ENCODE measurements at places on chromosomes 5 and 9.

- no peaks in the 10 kb centered on the region for H3K36me3 ChIP-seq
- no peak for DNase-seq
- peaks cover 54% of the 10 kb centered on the region for H3K4me1 ChIP-seq
- H3K27ac ChIP-seq = no peak within 1 kb of the TSS
These were observed at the start of gene PDLIM4 for GRCh38 chr5:132257131-132258101. Gene PDLIM4, plus strand, starts transcription at chr5:132257696. Its CDS starts 39 bp downstream, at chr5:132257735.

DNA sequence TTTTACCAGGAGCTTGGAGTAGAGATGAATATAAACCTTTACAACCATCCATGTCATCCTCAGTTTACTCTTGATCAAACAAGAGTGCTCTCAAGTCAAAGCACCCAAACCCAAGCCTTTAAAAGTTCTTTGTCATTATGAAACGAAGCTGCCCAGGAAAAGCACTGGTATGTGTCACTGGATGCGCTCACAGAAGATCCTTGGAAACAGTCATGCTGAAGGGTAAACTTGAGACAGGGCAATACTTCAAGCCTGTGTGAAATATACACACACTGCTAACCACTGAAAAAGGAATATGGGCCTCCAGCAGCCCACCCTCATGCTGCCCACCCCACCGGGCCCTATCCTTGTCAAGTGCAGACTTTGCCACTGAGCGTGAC, 84.5 kb downstream of the PRRT1B start:
- no peak overlapping the region for H3K4me3 ChIP-seq
- no peaks in the 10 kb centered on the region for H3K36me3 ChIP-seq
- H3K27ac ChIP-seq = no peak overlapping the region
- H3K4me1 ChIP-seq = peaks cover 3% of the 10 kb centered on the region
- no peak for DNase-seq

GRCh38 chr9:35811381-35812024, 559 bp downstream of the SPAG8 start:
- no peaks in the 10 kb centered on the region for H3K36me3 ChIP-seq
- H3K27ac ChIP-seq = no peak overlapping the region
- no peaks in the 10 kb centered on the region for H3K27me3 ChIP-seq

DNA sequence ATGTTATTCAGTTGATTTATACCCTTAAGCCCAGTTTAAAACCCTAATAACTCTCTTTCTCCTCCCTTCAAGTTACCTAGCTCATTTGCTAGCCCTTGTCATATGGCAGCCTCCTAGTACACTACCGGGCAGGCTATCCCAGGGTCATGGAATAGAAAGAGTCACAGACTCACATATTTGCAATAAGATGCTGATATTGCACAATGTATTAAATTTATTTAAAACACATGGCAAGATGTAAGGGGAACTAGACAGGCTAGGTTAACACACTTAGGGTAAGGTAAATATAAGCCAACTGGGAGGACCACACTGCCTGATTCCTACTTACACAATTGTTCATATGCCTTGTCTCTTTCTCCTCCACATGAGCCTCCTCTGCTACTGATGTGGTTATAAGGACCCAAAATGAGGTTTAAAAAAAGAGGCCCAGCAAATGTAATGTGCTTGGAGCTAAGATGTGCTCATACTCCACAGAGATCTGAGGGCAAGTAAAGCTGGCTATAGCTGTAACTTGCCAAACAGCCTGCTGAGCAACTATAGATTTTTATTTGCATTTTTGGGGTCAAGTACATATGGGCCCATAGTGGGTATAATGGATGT, 130.0 kb downstream of the ENC1 start:
- no peak overlapping the region for H3K4me3 ChIP-seq
- H3K27me3 ChIP-seq = no peaks in the 10 kb centered on the region
- H3K36me3 ChIP-seq = no peaks in the 10 kb centered on the region
- no peaks in the 10 kb centered on the region for H3K4me1 ChIP-seq
- no peak for DNase-seq

DNA sequence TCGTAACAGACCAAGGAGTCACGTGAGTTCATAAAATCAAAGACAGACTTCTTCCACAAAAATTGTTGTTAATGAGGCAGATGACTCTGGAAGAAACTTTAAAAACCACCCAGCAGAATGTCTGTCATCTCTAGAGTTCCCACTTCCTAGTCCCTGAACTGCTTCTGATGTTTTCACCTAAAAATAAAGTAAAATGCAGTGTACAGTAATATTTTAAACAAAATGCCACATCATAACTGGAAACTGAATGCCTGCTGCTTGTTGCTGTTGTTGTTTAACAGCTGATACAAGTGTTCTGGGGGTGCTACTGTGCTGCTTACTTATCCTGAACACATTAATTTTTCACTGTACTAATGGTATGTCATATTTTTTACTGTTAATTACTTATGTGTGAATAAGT, 577.2 kb downstream of the MTRR start:
- no peak overlapping the region for H3K4me3 ChIP-seq
- no peak overlapping the region for H3K27ac ChIP-seq
- H3K36me3 ChIP-seq = no peaks in the 10 kb centered on the region
- H3K4me1 ChIP-seq = no peaks in the 10 kb centered on the region
- DNase-seq = no peak
- H3K27me3 ChIP-seq = no peaks in the 10 kb centered on the region

DNA sequence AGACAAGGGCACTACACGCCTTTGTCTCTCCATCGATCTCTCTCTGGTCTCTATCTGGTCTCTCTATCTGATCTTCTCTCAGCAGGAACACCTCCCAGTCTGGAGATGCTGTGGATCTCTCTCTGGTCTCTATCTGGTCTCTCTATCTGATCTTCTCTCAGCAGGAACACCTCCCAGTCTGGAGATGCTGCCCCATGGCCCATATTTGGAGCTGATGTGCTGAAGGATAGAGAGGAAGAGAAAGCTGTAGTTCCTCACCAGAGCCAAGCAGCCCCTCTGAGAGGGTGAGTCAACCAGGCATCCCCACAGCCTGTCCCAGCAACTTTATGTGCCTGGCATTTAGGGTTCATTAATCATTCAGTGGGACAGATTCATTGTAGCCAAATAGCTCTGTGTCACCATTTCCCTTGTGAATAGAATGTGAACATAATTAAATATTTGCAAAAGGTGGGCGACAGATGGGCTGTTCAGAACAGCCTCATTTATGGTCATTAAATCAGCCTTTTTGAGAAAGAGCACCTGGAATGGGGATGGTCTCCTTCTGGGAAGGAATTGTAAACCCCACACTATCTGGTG, 189.3 kb upstream of the MAST4 start:
- no peaks in the 10 kb centered on the region for H3K4me1 ChIP-seq
- H3K36me3 ChIP-seq = no peaks in the 10 kb centered on the region
- no peak overlapping the region for H3K4me3 ChIP-seq
- no peak for DNase-seq

- no peak overlapping the region for H3K4me3 ChIP-seq
- H3K4me1 ChIP-seq = no peaks in the 10 kb centered on the region
- no peak overlapping the region for H3K27ac ChIP-seq
- no peaks in the 10 kb centered on the region for H3K36me3 ChIP-seq
These were observed 7.9 kb downstream of the IGIP start for GRCh38 chr5:140133514-140134167.

DNA sequence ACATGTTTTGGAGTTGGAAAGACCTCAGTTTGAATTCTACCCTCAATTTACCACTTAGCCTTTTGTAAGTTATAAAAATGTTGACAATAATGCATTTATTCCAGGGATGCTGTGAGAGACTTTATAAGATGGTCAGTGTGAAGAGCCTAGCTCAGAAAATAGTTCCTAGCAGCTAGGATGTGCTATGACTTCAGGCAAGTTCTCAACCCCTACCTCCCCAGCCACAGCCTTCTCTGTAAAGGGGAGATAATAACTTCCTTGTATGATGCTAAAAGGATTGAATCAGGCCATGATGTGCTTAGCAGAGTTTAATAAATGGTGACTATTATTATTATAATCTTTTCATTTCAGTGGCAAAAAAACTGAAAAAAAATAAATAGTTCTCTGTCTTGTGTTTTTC, 77.6 kb downstream of the ALDH1A1 start:
- no peaks in the 10 kb centered on the region for H3K27me3 ChIP-seq
- no peak overlapping the region for H3K4me3 ChIP-seq
- H3K36me3 ChIP-seq = no peaks in the 10 kb centered on the region
- no peak overlapping the region for H3K27ac ChIP-seq
- H3K4me1 ChIP-seq = no peaks in the 10 kb centered on the region

DNA sequence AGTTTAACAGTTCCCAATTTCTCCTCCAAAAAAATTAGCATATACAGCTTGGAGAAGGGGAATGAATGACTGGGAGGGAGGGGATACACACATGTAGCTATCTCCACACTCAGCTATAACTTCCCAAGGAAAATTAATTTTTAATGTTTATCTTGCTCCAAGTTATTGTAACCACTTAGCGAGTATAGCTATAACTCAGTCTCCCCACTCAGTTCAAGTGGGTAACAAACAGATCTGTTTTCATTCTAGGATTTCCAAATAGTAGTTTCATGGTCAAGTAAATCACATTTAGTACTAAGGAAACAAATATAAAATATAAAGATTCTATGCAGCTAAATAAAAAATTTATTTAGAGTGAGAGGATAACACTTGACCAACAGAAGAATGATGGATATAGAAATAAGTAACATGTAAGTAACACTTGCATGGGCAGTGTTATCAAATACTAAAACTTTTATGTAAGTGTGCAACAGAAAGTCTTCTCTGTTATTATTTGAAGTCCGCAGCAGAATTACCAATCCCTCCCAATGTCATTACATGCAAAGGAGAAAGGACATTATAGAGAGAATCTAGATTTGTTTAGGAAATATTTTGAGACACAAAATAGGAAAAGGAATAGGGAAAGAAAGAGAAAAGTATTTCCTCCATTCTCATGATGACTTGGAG, 10.2 kb upstream of the NFIB start:
- H3K4me3 ChIP-seq = no peak overlapping the region
- DNase-seq = no peak
- H3K27me3 ChIP-seq = no peaks in the 10 kb centered on the region
- H3K36me3 ChIP-seq = no peaks in the 10 kb centered on the region
- H3K4me1 ChIP-seq = no peaks in the 10 kb centered on the region

DNA sequence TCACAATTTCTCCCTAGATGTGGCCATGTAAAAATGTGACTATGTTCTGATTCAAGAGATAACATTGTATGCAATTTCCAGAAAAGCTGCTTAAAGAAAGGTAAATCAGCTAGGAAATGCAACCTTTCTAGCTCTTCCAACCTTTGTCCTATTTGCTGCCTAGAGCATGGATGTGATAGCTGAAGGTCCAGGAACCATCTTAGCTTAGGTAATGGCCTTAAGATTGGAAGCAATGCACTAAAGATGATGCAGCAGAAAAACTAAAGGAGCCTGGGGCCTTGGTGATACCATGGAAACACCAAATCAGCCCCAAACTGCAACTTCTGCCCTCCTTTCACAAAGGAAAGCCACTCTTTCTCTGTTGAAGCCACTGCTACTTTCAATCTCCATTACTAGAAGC, 27.0 kb downstream of the CPLANE1 start:
- no peaks in the 10 kb centered on the region for H3K27me3 ChIP-seq
- H3K4me3 ChIP-seq = no peak overlapping the region
- no peak for DNase-seq

GRCh38 chr9:95980262-95981125, 105.0 kb downstream of the ERCC6L2 start:
- H3K4me1 ChIP-seq = no peaks in the 10 kb centered on the region
- DNase-seq = no peak
- no peak overlapping the region for H3K4me3 ChIP-seq
- no peak overlapping the region for H3K27ac ChIP-seq
- H3K36me3 ChIP-seq = no peaks in the 10 kb centered on the region
- no peaks in the 10 kb centered on the region for H3K27me3 ChIP-seq

DNA sequence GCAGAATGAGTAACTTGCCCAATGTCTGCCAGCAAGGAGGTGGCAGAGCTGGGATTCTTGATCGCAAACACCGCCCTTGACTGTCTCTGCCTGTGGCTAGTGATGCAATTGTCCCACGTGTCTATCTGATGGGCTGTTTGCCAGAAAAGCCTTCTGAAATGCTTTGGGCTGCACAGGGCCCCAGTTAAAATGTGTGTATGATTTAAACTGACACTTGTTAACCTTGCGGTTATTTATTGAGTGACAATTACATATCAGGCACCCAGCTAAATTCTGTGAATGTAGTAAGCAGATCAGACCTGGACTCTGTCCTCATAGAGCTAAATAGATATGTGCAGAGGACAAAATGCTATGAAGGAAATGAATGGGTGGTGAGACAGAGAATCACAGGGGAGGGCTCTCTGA, 11.6 kb upstream of the IL12B start:
- H3K4me1 ChIP-seq = peaks cover 49% of the 10 kb centered on the region
- H3K36me3 ChIP-seq = no peaks in the 10 kb centered on the region
- DNase-seq = peak; percentile 64

- no peak overlapping the region for H3K27ac ChIP-seq
- no peaks in the 10 kb centered on the region for H3K27me3 ChIP-seq
- H3K36me3 ChIP-seq = no peaks in the 10 kb centered on the region
- DNase-seq = no peak
- H3K4me1 ChIP-seq = peaks cover 3% of the 10 kb centered on the region
- no peak overlapping the region for H3K4me3 ChIP-seq
These were observed 6.3 kb upstream of the WNK2 start for GRCh38 chr9:93177676-93178075.

GRCh38 chr9:134870746-134871662, 9.6 kb upstream of the FCN2 start:
- H3K36me3 ChIP-seq = no peaks in the 10 kb centered on the region
- no peaks in the 10 kb centered on the region for H3K4me1 ChIP-seq
- H3K27ac ChIP-seq = no peak overlapping the region
- no peak overlapping the region for H3K4me3 ChIP-seq

GRCh38 chr9:27655441-27655840, 82.2 kb upstream of the C9orf72 start:
- no peak overlapping the region for H3K4me3 ChIP-seq
- H3K4me1 ChIP-seq = no peaks in the 10 kb centered on the region
- DNase-seq = no peak
- H3K27ac ChIP-seq = no peak overlapping the region
- H3K36me3 ChIP-seq = no peaks in the 10 kb centered on the region

GRCh38 chr5:4868140-4868735, 271.9 kb upstream of the ADAMTS16 start:
- no peaks in the 10 kb centered on the region for H3K36me3 ChIP-seq
- no peaks in the 10 kb centered on the region for H3K27me3 ChIP-seq
- no peak overlapping the region for H3K4me3 ChIP-seq
- peak; percentile 37 for DNase-seq
- no peak overlapping the region for H3K27ac ChIP-seq
- no peaks in the 10 kb centered on the region for H3K4me1 ChIP-seq

GRCh38 chr9:97786341-97786740, 66.7 kb upstream of the FOXE1 start:
- no peak overlapping the region for H3K27ac ChIP-seq
- peaks cover 3% of the 10 kb centered on the region for H3K27me3 ChIP-seq
- no peaks in the 10 kb centered on the region for H3K36me3 ChIP-seq
- peaks cover 10% of the 10 kb centered on the region for H3K4me1 ChIP-seq

- DNase-seq = no peak
- H3K27me3 ChIP-seq = no peaks in the 10 kb centered on the region
- no peak overlapping the region for H3K27ac ChIP-seq
- no peak overlapping the region for H3K4me3 ChIP-seq
These were observed 213.6 kb upstream of the S1PR3 start for GRCh38 chr9:88777498-88778312.

GRCh38 chr9:88053856-88054501, 79.6 kb upstream of the CDK20 start:
- no peak overlapping the region for H3K4me3 ChIP-seq
- H3K36me3 ChIP-seq = no peaks in the 10 kb centered on the region
- peaks cover 4% of the 10 kb centered on the region for H3K4me1 ChIP-seq
- no peak overlapping the region for H3K27ac ChIP-seq
- no peak for DNase-seq
- H3K27me3 ChIP-seq = no peaks in the 10 kb centered on the region

GRCh38 chr9:97366889-97367288, 45.0 kb upstream of the TDRD7 start:
- H3K27me3 ChIP-seq = no peaks in the 10 kb centered on the region
- DNase-seq = no peak
- H3K4me3 ChIP-seq = no peak overlapping the region
- H3K27ac ChIP-seq = no peak overlapping the region
- H3K4me1 ChIP-seq = no peaks in the 10 kb centered on the region

Data from HCT116 (cell line).